ENCODE measurements at places on chromosomes 7 and 10.

- no peak for DNase-seq
Observed at GRCh38 chr10:119703903-119704508, 21.8 kb upstream of the INPP5F start.

DNA sequence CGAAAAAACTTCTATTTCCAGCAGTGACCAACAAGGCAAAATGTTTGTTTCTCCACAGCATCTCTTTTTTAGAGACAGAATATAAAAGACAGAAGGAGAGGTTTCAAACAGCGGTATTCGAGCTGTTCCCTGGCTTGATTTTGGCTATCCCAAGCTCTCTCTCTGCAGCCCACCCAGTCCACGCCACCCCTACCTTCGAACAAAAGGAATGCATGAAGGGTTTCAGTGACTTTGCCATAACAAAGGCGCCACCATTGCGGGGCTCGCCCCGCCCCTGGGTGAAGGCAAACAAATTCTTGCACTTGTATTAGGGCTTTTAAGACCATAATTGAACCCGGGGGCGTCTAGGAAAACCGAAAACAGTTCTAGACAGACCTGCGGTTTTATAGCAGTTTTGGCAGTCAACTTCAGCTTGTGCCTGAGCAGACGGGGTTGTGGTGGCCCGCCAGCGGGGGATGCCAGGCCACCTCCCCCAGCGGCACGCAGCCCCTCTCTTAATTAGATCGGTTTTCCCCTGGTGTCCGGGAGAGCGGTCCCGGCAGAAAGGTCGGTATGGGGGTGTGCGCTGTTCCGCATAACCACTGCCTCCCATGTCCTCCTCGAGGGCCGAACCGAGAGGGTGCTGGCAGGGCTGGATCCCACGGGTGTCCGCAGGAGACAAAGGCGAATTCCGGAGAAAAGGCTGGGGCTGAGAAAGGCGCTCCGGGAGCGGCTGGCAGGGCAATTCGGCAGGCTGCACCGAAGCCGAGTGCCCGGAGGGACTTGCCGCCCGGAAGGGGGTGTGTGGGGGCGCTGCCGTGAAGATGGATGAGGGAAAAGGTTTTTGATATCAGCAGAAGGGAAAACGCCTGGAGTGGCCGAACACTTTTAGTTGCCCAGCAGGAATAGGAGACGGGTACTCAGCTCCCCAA, 2.7 kb upstream of the HOXA11 start:
- no peak for DNase-seq

DNA sequence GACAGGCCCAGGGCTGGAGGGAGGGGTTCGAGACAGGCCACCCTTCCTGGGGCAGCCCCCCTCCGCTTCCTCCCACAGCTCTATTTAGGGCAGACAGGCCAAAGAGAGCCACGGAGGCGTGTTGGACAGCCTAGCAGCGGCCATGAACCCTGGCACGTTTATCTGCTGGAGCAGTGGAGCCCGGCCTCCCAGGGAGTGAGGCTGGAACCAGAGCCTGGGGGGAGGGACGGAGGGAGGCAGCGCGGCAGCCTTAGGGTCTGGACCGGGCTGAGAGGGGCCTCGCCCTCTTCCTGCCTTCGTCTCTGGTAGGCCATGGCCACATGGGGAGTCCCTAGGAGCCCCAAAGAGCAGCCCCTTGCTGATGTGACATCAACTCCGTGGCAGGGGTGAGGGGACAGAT, 17.1 kb downstream of the UNCX start:
- DNase-seq: no peak

DNA sequence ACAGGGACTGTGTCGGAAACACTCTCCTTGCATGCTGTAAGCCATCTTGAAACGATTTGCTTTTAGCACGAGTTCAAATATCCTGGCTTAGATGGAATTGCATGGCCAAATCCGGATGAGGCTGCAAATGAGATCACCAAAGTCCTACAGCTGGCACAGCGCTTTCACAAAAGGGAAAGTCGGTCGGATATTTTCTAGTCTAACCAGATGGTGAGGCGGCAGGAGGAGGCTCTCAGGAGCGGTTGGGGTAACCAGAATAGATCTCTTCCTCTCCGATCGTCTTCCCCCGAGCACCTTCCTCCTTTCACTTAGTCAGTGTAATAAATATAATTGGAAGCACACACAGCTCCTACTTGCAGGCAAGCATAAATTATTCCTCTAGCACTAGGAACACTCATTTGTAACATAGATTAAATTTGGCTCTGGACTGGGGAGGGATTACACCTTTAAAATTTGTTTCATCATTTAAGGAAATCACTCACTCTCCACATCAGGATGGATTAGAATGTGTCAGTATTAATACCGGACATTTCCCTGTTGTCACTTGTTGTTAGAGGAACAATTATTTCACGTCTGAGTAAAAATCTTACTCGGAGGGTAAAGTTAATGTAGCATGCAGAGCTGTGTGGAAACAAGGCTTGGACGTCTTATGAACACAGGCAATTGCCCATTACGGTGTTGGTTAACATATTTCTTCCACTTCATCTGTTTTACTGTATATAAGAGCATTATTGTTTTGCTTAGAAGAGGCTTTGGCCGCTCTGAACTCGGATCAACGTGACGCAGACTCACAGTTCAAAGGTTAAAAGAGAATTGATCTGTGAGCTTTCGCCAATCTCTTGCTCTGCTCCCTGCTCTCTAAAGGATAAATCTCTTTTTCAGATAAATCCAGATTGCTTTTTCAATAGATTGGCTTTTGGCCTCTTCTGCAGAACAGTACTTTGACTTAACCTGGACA, 857.9 kb downstream of the TYW1 start:
- DNase-seq: no peak

DNA sequence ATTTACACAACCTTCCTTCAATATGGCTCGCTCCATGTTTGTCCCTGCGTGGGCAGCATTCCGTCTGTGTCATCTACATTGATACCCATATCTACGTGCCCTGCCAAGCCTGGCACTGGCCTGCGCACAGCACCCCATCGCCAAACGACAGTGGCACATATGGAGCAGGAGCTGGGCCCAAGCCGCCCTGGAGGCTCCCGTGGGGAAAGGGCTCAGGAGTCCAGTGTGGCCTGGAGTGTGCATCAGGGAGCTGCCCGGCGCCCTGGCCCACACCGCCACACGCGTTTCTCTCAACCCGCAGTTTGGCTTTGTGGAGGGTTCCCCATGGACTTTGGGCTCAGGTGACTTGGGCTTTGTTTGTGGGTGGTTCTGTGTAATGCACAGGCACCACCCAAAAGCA, 273.2 kb downstream of the PTPRN2 start:
- no peak for DNase-seq

DNA sequence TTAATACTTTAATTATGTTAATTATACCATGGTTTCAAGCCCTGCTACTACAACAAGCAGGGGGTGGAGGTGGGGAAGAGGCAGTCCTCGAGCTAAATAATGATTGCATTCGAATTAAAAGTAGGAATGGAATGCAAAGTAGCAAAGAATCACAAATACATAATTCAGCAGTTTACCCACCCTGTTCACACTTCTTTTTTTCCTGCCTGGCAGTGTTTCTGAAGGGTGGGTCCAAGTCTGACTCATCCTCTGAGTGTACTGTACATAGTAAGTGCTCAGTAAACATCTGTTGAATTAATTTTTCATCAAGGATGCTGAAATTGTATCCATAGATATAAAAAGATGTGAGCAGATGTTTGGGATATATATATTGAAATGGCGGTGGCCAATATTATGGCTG, 778.8 kb downstream of the LRMDA start:
- no peak for DNase-seq

GRCh38 chr7:96992192-96993005, 13.0 kb upstream of the DLX6 start:
- DNase-seq: no peak

GRCh38 chr7:113109718-113110117, 8.6 kb downstream of the SMIM30 start:
- no peak for DNase-seq

- DNase-seq: no peak
Observed at GRCh38 chr7:102891693-102892261, 21.0 kb upstream of the LRRC17 start.

- no peak for DNase-seq
Observed at GRCh38 chr7:44264221-44264931, 61.0 kb downstream of the CAMK2B start.

- no peak for DNase-seq
Observed at GRCh38 chr10:5604961-5605360, 61.4 kb downstream of the ASB13 start.

GRCh38 chr7:47327698-47328391, 254.1 kb downstream of the TNS3 start:
- no peak for DNase-seq

DNA sequence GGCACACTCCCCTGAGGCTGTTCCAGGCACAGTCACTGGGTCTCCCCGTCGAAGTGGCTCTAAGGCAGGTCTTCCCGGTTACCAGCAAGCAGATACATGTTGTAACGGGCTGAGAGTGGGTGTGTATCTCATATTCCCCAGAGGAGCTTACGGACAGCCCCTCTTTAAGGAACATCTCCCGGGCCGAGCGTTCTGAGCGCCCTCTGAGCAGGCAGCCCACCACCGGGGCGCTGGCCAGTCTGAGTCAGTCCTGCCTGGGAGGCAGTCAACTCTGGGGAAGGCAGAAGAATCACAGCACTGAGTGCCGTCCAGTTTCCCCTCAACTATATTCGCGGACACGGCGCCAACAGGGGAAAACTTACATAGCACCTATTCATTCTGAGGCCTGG, 117.4 kb downstream of the LHPP start:
- DNase-seq: no peak

- no peak for DNase-seq
Observed at GRCh38 chr10:42367532-42368230, 270.7 kb downstream of the ZNF33B start.

DNA sequence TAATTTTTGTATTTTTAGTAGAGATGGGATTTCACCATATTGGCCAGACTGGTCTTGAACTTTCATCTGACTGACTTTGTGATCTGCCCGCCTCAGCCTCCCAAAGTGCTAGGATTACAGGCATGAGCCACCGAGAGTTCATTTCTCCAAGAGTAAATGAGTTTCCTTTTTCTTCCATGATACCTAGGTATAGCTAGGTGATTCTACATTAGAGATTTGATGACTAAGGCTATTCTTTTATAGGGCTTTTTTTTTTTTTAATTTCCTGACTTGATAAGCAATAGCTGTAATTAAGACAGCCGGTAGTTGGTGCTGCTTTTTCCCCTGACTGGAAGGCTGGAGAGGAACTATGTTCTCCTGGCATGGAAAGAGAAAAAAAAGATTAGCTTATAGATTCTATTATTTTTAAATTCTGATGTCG, 3.3 kb downstream of the PTPN12 start:
- no peak for DNase-seq

DNA sequence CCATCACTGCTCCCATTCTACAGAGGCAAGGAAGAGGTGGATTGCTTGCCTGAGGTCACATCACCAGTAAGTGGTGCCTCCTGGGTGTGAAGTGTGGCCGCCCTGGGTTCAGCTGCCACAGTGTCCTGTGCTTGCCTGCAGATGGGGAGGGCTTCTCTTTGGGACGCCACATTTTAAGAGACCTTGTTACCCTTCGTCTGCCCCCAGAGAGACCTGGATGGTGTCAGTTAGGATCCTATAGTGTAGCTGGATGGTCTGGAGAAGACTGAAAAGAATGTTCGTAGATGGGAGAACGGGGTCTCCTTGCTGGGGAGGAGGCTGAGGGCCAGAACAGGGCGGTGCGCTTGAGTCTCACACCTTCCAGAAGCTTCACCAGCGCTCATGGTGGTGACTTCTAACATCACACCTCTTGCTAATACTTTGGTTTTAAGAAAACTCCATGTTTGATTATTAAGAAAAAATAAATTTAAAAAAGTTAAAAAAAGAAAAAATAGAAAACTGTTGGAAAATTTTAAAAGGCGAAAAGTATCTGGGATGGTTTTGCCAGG, 2.3 kb downstream of the DOCK1 start:
- no peak for DNase-seq

GRCh38 chr10:12742771-12743170, 258.7 kb downstream of the CCDC3 start:
- no peak for DNase-seq

DNA sequence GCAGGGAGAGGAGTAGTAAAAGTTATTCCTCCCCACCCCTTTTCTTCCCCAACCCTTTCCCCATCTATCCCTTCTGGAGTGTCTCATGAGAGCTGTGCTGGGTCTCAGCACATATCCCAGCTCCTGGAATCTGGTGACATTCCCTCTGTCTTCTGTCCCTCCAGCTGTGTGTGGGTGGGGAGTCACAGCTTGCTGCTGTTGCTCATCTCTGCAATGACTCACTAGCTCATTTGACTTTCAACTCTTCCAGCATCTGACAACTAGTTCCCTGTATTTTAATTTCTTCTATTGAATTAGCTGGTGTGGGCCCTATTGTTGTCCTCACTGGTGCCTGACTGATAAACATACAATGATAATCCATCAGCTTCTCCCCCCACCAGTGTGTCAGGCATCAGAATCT, 198.9 kb upstream of the AUTS2 start:
- no peak for DNase-seq

DNA sequence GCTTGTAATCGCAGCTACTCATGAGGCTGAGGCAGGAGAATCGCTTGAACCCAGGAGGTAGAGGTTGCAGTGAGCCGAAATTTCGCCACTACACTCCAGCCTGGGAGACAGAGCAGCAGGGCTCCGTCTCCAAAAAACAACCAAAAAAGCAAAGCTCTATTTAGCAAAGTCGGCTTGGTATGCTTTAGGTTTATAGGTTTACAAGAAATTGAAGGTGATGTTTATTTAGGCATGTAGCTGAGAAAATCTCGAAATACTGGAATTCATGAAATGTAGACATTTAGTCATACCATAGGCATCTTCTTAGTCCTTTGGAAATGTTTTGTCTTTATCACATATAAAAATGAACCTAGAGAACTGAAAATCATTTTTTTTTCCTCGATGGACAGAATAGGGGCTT, 453.8 kb upstream of the ANKRD30A start:
- no peak for DNase-seq

DNA sequence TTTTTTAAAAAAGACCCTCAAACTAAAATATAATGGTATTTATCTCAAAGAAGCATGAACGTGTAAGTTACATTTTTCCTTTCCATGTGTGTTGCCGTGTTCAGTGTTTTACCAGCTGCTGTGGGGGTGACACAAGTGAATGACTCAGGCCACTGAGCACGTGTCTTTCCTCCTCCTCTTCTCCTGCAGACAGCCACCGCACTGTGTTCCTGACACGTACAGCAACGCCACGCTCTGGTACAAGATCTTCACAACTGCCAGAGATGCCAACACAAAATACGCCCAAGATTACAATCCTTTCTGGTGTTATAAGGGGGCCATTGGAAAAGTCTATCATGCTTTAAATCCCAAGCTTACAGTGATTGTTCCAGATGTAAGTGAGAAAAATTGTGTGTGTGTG, 29.7 kb downstream of the TMEM248 start:
- no peak for DNase-seq

DNA sequence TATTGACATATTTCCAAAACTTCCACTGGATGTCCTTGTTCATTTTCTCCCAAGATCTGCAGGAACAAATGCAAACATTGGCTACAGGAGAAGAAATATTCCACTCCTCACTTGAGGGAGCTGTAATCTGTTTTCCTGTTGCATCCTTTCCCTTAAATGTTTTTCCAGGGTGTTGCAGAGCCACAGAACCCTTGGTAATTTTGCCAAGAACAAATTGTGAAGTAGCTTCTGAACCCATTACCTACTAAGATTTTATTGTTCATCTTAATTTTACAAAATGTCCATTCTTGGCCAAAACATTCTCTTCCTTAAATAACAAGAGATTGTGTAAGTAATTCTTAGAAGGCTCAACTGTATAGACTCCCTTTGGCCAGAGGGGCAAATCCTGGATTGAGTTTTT, 177.0 kb downstream of the GNAT3 start:
- DNase-seq: no peak

GRCh38 chr10:3036155-3037021, 31.0 kb upstream of the PFKP start:
- DNase-seq: no peak

GRCh38 chr7:10973061-10973941, at the start of gene PHF14:
Gene PHF14, plus strand, starts transcription at chr7:10973872. Its CDS starts 452 bp downstream, at chr7:10974324.
- DNase-seq: peak; percentile 95
